Stimulated activated CD8-positive, alpha-beta memory T cell treated with anti-CD3 and anti-CD28 coated beads, Interleukin-2, amount 100 ng/mL, for 48 hours (primary cell): ENCODE measurements at places on chromosomes 16 and 17.

DNA sequence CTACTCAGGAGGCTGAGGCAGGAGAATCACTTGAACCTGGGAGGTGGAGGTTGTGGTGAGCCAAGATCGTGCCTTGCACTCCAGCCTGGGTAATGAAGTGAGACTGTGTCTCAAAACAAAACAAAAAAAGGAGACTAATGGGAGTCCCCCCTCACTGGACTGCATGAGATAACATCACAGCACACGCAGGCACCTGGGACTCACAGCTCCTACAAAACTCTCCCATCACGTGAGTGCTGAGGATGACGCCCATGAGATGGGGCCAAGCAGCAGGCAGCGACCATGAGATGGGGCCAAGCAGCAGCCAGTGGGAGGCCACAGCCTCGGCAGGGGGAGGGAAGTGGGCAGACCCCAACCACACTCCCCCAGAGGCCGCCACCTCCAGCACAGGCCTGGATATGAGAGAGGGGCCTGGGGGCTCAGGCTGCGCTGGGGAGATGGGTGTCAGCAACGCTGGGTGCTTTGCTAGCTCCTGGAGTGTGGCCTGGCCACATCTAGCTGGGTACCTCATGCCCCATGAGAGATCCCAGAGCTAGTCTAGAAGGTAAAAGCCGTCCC, 15.4 kb downstream of the DNAAF8 start:
- DNase-seq, result no peak

DNA sequence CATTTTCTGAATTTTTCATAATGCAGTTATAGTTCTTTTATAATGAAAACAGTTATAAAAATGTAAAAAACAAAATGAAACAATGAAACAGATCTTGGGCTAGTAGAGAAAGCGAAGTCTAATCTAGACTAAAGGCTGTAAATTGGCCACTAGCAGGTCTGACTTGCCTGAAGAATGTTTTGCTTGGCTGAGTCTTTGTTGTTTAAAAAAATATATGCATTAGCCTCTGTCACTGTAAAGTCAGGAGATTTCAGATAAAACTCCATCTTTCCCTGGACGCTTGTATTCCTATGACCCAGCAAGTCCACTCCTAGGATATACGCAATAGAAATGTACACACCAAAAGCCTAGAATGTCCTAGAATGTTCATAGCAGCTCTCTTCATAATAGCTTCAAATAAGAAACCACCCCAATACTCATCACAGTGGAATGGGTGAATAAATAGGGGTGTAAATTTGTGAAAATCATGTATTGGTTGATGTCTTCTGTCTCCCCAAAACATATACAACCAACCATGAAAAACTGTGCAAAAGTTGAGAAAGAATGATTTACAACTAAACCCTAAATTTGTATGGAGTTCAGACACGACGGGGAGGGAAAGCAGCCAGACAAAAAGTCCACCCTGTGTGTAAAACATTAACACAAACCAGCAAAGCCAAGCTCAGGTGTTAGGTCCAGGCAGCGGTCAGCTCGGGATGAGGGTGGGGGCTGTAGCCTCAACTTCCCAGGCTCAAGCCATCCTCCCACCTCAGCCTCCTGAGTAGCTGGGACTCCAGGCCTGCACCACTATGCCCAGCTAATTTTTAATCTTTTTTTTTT, 37.7 kb upstream of the MEAK7 start:
- DNase-seq, result no peak

- no peak for DNase-seq
Measured at GRCh38 chr17:82840431-82840831, 609 bp upstream of the ZNF750 start.

DNA sequence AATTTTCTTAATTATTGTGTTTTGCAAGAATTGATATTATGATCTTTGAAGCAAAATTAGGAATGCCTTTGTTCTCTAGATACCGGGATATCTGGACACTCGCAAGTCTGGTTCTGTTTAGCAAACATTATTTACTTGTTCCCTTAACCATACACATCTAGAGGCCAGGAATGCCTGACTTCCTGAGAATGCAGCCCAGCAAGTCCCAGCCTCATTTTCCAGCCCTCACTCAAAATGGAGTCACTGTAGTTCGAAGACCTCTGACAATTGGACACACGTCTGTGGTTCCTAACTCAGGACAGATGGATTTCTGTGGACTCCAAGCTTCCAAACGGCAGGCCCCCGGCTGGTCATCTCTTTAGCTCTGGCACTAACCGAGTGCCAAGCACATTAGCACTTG, 355.4 kb upstream of the RBFOX1 start:
- DNase-seq, result no peak

GRCh38 chr17:1648173-1648962, 1.3 kb downstream of the RILP start:
- DNase-seq, result no peak

- DNase-seq, result no peak
Measured at GRCh38 chr17:61928101-61928436, 287 bp upstream of the INTS2 start.

DNA sequence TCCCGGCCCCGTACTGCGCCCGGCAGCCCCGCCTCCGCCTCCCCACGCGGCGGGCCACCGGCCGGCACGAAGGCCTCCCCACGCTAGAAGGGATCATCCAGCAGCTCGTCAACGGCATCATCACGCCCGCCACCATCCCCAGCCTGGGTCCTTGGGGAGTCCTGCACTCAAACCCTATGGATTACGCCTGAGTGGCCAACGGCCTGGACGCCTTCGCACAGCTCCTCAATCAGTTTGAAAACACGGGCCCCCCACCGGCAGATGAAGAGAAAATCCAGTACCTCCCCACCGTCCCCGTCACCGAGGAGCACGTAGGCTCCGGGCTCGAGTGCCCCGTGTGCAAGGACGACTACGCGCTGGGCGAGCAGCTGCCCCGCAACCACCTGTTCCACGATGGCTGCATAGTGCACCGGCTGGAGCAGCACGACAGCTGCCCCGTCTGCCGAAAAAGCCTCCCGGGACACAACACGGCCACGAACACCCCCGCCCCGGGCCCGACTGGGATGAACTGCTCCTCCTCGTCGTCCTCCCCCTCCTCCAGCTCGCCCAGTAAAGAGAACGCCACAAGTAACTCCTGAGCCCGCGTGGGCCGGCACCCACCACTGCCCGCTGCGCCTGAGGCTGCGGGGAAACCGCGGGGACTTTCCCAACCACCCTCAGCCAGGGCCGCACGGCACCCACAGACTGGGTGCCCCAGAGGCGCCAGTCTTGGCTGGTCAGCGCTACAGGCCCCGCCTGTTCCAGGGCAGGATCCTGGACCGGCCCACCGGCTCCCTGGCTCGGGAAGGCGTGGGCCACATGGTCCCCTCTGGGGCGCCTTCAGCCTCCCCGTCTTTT, 39.0 kb upstream of the AKAP1 start:
- peak; percentile 9 for DNase-seq

DNA sequence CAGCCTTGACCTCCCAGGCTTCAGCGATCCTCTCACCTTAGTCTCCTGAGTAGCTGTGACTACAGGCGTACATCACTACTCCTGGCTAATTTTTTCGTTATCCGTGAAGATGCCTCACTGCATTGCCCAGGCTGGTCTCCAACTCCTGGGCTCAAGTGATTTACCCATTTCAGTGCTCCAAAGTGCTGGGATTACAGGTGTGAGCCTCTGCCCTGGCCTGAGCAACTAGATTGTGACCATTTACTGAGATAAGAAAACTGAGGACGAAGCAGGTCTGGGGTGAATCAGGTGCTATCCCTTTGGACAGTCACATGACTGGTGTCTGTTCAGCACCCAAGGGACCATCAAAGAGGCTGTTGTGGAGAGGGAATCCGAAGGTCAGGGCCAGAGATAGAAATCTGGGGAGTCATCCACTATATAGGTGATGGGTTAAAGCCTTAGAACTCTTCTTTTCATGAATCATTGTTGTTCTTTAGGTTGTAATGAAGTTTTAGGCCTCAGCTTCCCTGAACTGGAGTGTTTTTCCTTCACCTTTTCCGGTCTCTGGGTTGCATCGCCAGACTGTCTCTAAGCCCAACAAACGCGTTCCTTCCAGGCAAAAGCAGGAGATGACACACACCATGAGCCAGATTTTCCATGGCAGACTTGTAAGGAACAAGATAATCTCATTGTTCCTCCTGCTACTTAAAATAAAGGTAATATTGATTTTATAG, 62.5 kb downstream of the FTO start:
- DNase-seq, result no peak

DNA sequence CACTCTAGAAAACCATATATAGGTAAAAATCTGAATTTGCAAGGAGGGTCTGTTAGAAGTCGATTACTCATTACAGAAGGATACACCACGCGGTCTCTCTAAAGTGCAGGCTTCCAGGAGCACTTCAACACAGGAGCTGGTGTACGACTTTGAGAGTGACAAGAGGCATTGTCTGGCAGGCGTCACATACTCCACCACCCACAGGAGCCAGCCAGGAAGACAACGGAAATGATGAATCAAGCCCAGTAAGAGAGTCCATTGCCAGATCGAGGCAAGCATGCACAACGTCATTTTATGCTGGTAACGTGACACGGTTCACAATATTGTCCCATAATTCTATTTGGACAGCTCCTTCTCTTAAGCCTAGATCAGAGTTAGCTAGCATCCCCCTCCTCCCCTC, 15.0 kb upstream of the CACNG4 start:
- DNase-seq, result no peak

DNA sequence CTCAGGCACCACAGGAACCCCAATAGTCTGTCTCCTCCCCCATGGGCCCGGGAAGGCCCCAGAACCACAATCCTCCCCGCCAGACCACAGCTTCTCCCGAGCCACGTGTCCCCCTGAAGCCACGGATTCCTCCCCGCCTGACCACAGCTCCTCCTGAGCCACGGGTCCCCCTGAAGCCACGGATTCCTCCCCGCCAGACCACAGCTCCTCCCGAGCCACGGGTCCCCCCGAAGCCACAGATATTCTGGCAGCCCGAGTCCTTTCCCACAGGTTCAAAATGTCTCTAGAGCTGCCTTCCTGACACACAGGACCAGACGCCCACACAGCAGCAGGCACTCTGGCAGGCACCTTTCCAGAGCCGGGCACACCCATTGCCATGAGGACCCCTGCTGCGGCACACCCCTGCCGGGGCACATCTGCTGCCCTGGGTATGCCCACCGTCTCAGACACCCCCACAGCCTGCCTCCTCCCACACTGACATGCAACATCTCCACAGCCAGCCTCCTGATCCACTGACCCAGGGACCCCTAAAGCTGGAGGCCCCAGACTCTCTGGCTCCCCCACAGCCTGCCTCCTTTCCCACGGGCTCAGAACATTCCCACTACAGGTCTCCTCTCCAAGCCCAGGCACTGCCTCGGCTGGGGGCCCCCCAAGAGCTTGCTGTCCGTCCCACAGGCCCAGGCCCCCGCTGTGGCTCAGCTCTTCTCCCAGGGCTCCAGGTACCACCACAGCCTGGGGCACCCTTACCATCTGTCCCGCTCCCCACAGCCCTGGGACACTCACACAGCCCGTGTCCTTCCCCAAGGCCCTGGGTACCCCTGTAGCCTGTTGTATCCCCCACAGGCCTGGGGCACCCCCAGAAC, 2.2 kb downstream of the KIAA0753 start:
- DNase-seq, result no peak

DNA sequence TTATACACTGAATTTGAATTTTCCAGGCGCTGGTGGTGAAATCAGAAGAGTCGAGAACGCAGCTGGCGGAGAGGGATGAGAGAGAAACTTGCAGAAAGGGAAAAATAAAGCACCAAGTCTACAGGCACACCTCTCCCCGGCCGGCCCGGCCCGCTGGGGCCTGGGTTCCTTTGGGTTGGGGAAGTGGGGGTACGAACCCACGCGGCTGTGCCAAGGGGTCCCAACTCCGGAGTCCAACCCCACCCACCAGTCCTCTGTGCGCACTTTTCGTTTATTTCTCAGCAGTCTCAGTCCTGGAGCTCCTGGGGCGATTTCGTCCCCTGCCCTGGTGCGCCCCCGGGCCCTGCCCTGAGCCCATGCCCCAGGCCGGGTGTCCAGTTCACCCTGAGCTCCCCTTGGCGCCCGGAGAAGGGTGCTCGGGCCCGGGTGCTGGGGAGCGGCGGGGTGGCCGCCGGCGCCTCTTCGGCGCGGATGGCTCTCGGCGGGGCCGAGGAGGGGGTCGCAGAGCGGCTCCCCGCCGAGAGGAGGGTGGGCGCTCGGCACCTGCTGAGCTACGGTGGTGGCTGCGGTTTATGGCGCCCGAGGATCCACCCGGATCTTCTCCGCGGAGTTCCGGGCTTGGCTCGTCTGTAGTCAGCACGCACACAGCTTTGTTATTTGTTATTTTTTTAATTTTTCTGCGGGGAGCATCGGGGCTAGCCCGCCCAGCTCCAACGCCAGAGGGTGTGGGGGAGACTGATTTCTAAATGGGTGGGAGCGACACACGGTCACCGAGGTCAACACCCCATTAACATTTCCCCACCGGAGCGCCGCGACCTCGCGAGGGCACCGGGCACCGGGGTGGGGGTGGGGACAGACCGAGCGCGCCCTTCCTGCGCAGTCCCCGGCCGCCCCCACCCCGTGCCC, 15.7 kb upstream of the CBX8 start:
- DNase-seq, result no peak

- DNase-seq, result no peak
Measured at GRCh38 chr16:75575958-75576357, 9.8 kb downstream of the GABARAPL2 start.

GRCh38 chr17:79739148-79740062, 8.7 kb downstream of the ENPP7 start:
- DNase-seq, result no peak

DNA sequence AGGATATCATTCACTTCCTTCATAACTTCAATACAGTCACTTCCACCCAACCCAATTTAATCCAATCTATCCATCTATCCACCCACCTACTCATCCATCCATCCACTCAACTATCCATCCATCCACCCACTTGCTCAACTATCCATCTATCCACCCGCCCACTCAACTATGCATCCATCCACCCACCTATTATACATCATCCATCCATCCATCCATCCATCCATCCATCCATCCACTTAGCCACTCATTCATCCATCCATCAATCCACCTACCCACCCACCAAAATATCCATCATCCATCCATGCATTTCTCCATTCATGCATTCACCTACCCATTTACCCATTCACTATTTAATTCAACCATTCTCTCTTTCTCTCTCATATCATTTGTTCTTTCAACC, 179.5 kb downstream of the HAPSTR1 start:
- no peak for DNase-seq

- DNase-seq, result no peak
Measured at GRCh38 chr16:6032438-6032837, 934.8 kb upstream of the EEF2KMT start.

DNA sequence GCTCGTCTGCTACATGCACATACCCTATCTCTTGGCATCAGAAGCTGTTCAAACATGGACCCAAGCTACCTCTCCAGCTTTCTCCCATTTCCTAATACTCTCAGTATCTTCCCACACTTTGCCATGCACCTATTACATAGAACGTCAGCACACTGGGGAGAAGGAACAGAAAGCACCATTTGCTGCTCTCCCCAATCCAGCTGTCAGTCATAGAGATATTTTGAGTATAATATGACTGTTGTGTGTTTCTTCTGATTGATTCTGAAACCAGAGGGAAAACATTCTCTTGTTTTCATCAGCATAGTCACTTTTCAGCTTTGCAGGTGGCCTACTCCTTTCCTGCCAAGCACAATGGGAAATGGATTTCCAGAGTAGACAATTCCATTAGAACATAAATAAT, 107.1 kb downstream of the ADAMTS18 start:
- DNase-seq, result no peak

GRCh38 chr16:75236232-75236631, 15.2 kb downstream of the BCAR1 start:
- DNase-seq, result peak; percentile 33
